Karpas-422 (cell line): ENCODE measurements at places on chromosomes 2 and 18.

GRCh38 chr2:37349231-37349860 lies 4.9 kb downstream of the QPCT start:
- DNase-seq: no peak
- peaks cover 21% of the 10 kb centered on the region for H3K4me1 ChIP-seq
- no peak overlapping the region for H3K4me3 ChIP-seq
- no peaks in the 10 kb centered on the region for H3K36me3 ChIP-seq

- no peaks in the 10 kb centered on the region for H3K27me3 ChIP-seq
- no peaks in the 10 kb centered on the region for H3K4me1 ChIP-seq
- no peaks in the 10 kb centered on the region for H3K36me3 ChIP-seq
- no peak overlapping the region for H3K27ac ChIP-seq
Observed at GRCh38 chr2:138237667-138238384, 263.7 kb upstream of the SPOPL start.

- no peak overlapping the region for H3K27ac ChIP-seq
- no peaks in the 10 kb centered on the region for H3K4me1 ChIP-seq
- no peak overlapping the region for H3K4me3 ChIP-seq
- no peak for DNase-seq
- H3K36me3 ChIP-seq: peaks cover 50% of the 10 kb centered on the region
Observed at GRCh38 chr2:86038291-86039081, 67.2 kb downstream of the POLR1A start.

- no peak overlapping the region for H3K27ac ChIP-seq
- no peaks in the 10 kb centered on the region for H3K27me3 ChIP-seq
- no peaks in the 10 kb centered on the region for H3K4me1 ChIP-seq
- H3K36me3 ChIP-seq: no peaks in the 10 kb centered on the region
- DNase-seq: no peak
Observed at GRCh38 chr2:186891185-186891621, 42.2 kb upstream of the ZSWIM2 start.

- H3K36me3 ChIP-seq: no peaks in the 10 kb centered on the region
- H3K4me3 ChIP-seq: no peak overlapping the region
- no peaks in the 10 kb centered on the region for H3K4me1 ChIP-seq
- no peak overlapping the region for H3K27ac ChIP-seq
- no peaks in the 10 kb centered on the region for H3K27me3 ChIP-seq
Observed at GRCh38 chr2:237234268-237234667, 148.6 kb downstream of the COPS8 start.

GRCh38 chr18:70558371-70558770 lies 269.5 kb downstream of the SOCS6 start:
- no peak overlapping the region for H3K4me3 ChIP-seq
- peaks cover 45% of the 10 kb centered on the region for H3K4me1 ChIP-seq
- DNase-seq: no peak
- H3K27ac ChIP-seq: no peak overlapping the region

GRCh38 chr2:230583581-230583980 lies 129.1 kb upstream of the CAB39 start:
- H3K4me1 ChIP-seq: no peaks in the 10 kb centered on the region
- H3K27ac ChIP-seq: no peak overlapping the region
- H3K27me3 ChIP-seq: no peaks in the 10 kb centered on the region
- H3K4me3 ChIP-seq: no peak overlapping the region
- no peak for DNase-seq

DNA sequence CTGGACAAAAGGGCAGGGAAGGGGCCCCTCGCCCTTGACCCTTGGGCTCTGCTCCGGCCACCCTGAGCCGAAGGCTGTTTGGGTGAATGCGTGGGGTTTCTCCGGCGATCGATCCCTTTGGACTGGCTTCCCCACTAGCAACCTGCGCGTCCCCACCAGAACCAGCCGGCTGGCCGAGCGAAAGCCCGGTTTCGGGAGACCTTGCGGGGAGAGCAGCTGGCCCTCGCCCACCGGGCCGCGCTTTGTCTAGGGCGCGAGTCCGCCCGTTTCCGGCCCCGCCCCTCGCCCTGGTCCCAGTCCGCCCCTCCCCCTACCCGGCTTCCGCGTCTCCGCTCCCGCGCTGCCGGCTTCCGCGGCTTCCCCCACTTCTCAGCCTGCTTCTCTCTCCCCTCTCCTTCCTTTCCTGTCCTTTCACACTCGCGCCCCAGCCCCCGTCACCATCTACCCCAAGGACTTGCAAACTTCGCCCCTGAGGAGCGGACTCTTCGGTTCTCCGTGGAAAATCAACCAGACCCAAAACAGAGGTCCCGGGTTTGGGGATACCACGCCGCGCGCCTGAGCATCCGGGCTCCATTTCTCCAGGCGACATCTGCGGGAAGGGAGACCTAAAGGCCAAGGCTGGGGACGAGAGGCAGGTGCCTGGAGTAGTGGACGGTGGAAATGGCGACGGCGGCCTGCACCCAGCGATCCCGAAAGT lies 48.0 kb upstream of the ATP6V1B1 start:
- no peak overlapping the region for H3K4me3 ChIP-seq
- H3K36me3 ChIP-seq: no peaks in the 10 kb centered on the region
- H3K4me1 ChIP-seq: no peaks in the 10 kb centered on the region
- H3K27ac ChIP-seq: no peak overlapping the region
- no peaks in the 10 kb centered on the region; the same call in 1 of the 2 replicates for H3K27me3 ChIP-seq
- DNase-seq: no peak

DNA sequence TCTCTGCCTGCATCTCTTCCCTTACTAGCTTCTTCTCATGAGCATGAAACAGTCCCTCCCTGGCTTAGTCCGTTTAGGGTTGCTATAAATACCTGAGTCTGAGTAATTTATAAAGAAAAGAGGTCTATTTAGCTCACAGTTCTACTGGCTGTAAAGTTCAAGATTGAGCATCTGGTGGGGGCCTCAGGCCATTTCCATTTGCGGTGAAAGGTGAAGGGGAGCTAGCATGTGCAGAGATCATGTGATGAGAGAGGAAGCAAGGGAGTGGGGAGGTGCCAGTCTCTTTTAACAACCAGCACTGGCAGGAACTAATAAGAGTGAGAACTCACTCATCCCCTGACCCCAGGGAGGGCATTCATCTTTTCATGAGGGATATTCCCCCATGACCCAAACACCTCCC lies 26.8 kb downstream of the RHBDD1 start:
- H3K4me1 ChIP-seq: peaks cover 14% of the 10 kb centered on the region
- no peak for DNase-seq
- H3K27me3 ChIP-seq: no peaks in the 10 kb centered on the region
- no peaks in the 10 kb centered on the region for H3K36me3 ChIP-seq
- H3K27ac ChIP-seq: no peak overlapping the region

DNA sequence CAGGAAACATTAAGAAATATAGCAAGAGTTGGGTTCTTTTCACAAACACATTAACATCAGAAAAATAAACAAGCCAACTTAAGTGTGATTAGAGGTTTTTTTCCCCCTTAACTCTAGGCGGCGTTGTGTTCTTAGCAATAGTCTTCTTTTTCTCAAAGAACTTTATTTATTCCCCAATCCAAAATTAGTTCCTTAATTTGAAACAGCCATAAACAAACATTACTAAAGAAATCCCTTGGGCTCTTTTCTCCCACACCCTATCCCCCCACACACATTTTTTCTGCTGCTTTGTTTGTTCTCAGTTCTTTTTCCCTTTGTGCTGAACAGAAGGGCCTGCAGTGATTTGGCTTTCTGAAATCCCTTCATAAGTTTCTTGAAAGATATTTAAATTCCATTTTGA lies 13.2 kb upstream of the MYO1B start:
- H3K36me3 ChIP-seq: no peaks in the 10 kb centered on the region
- no peak overlapping the region for H3K4me3 ChIP-seq
- no peaks in the 10 kb centered on the region for H3K27me3 ChIP-seq
- DNase-seq: peak; percentile 48
- H3K4me1 ChIP-seq: no peaks in the 10 kb centered on the region

- DNase-seq: no peak
- H3K27ac ChIP-seq: no peak overlapping the region
- no peaks in the 10 kb centered on the region for H3K27me3 ChIP-seq
- H3K4me3 ChIP-seq: no peak overlapping the region
Observed at GRCh38 chr18:22432657-22433137, 15.0 kb upstream of the CTAGE1 start.

- H3K27ac ChIP-seq: peak overlapping the region; percentile 95
- no peaks in the 10 kb centered on the region for H3K27me3 ChIP-seq
- DNase-seq: peak; percentile 49
- H3K4me1 ChIP-seq: peaks cover 51% of the 10 kb centered on the region
Observed at GRCh38 chr2:177225965-177226360, 13.4 kb downstream of the HNRNPA3 start.

- H3K27me3 ChIP-seq: no peaks in the 10 kb centered on the region
- peak overlapping the region; percentile 83 for H3K27ac ChIP-seq
- H3K4me3 ChIP-seq: no peak overlapping the region
- 0 out of 2 replicates have a peak, but pooled peaks cover 5% of the 10 kb centered on the region for H3K36me3 ChIP-seq
- DNase-seq: no peak
- peaks cover 94% of the 10 kb centered on the region for H3K4me1 ChIP-seq
Observed at GRCh38 chr18:63213331-63213900, 106.2 kb downstream of the BCL2 start.

GRCh38 chr2:241762933-241763369 lies 13.7 kb upstream of the GAL3ST2 start:
- H3K4me1 ChIP-seq: no peaks in the 10 kb centered on the region
- peaks cover 28% of the 10 kb centered on the region for H3K36me3 ChIP-seq
- H3K4me3 ChIP-seq: no peak overlapping the region
- no peaks in the 10 kb centered on the region for H3K27me3 ChIP-seq
- no peak overlapping the region for H3K27ac ChIP-seq

GRCh38 chr2:216343221-216343980 lies 28.9 kb downstream of the MARCHF4 start:
- no peaks in the 10 kb centered on the region for H3K4me1 ChIP-seq
- H3K4me3 ChIP-seq: no peak overlapping the region
- H3K36me3 ChIP-seq: no peaks in the 10 kb centered on the region

DNA sequence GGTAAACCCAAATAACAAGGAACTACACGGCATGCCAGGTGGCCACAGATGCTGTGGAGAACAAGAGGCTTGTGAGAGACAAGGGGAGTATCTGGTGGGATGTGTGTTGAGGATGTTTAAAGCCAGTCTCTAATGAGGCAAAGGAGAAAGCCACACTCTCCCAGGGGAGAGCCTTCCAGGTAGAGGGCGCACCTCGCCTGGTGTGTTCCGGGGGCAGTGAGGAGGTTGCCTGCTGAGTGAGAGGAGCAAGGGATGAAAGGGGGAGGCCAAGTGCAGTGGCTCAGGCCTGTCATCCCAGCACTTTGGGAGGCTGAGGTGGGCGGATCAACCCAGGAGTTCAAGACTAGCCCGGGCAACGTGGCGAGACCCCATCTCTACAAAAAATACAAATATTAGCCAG lies 16.2 kb downstream of the SAG start:
- no peaks in the 10 kb centered on the region for H3K27me3 ChIP-seq
- no peak overlapping the region for H3K27ac ChIP-seq

GRCh38 chr2:39718483-39718882 lies 52.8 kb downstream of the TMEM178A start:
- DNase-seq: no peak
- no peak overlapping the region for H3K4me3 ChIP-seq
- H3K27me3 ChIP-seq: no peaks in the 10 kb centered on the region; the same call in 1 of the 2 replicates
- H3K27ac ChIP-seq: no peak overlapping the region
- H3K36me3 ChIP-seq: no peaks in the 10 kb centered on the region

- H3K27ac ChIP-seq: no peak overlapping the region
- peaks cover 10% of the 10 kb centered on the region for H3K4me1 ChIP-seq
- H3K4me3 ChIP-seq: no peak overlapping the region
- no peaks in the 10 kb centered on the region for H3K27me3 ChIP-seq
- no peaks in the 10 kb centered on the region for H3K36me3 ChIP-seq
Observed at GRCh38 chr18:58766946-58767345, 95.7 kb downstream of the MALT1 start.

DNA sequence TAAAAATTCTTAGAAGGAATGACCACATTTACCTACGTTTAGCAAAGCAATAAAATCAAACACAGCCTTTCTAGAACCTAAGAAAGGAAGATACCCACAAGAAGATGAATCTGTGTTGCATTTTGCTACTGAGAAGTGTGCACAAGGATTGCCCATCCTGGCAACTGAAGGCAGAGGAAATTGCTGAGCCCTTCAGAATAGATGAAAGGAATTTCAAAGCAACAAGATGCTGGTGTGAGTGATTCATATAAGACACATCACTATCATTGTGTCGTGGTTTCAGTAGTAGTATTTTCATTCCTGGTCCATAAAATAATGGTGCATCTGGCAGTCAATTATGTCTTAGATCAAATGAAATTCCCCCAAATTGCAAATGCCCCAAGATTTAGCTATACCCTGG lies 48.4 kb upstream of the ANKRD44 start:
- no peak for DNase-seq
- no peak overlapping the region for H3K27ac ChIP-seq
- H3K4me1 ChIP-seq: peaks cover 23% of the 10 kb centered on the region
- peaks cover 4% of the 10 kb centered on the region; the same call in 1 of the 2 replicates for H3K36me3 ChIP-seq

DNA sequence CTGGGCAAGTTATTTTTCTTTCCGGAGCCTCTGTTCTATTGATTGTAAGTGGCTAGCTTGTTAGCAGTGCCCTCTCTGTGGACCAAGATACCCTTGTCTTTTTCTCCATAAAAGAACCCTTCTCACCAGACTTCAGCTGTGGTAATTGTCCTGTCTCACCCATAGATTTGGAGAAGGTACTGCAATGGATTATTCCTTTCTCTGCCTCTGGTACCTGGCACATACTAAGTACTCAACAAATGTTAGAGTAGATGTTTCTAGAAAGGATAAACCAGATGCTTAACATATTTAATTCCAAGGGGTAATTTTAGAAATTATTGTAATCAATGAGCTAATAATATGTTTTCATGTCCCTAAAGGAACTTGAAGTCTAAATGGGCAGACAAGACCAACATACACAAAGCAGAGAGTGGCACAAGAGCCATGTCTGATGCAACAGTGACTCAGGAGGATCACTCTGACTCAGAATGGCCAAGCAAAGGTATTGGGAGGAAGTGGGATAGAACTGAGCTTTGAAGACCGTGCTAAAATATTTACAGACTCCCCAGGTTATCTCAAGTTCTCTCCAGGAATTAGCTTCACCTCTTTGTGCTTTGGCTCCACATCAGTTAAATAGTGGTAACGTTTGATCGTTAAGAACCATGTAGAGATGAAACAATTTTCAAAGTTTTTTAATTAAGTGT lies 129.7 kb upstream of the OSR1 start:
- no peaks in the 10 kb centered on the region for H3K36me3 ChIP-seq
- H3K27me3 ChIP-seq: no peaks in the 10 kb centered on the region
- DNase-seq: no peak

DNA sequence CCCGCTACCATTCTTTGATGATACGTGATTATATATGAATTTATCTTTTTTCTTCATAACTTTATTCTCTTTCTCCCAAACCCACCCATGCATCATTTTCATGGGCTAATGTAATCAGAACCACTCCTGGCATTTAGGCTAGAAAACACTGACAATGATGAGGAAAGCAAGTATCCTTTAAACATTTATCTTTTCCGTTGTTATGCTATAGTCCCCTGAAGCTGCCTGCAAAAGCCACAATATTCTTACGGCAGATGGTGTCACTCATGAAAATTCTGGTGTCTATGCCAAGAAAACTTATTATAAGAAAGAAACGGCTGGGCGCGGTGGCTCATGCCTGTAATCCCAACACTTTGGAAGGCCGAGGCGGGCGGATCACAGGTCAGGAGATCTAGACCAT lies 221.8 kb upstream of the CTAGE1 start:
- no peak for DNase-seq
- no peak overlapping the region for H3K4me3 ChIP-seq
- no peak overlapping the region for H3K27ac ChIP-seq
- H3K4me1 ChIP-seq: no peaks in the 10 kb centered on the region
